Left colon (tissue), 2 donors: ENCODE measurements at places on chromosomes 4 and X.
A peak's percentile ranks its signal among the peaks of the same experiment; 100 is the strongest.

DNA sequence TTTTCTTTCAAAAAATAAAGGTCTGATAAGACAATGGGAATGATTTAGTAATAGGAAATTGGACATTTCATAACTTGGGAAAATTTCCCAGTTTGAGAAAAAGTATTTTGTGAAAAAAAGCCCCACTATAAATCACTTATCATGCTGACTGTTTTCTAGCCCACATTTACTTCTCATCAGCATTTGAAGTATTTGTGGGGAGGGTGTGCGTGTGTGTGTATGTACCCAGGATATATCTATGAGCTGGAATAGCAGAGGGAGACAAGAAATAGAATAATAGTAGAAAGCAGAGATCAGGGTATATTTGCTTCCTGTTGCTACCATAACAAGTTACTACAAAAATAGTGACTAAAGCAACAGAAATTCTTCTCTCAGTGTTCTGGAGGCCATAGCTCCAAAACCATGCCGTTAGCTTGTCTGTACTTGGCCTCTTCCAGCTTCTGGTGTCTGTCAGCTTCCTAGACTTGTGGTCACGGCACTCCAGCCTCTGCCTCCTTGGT is 139.8 kb downstream of the PTTG2 start:
- DNase-seq, result no peak

DNA sequence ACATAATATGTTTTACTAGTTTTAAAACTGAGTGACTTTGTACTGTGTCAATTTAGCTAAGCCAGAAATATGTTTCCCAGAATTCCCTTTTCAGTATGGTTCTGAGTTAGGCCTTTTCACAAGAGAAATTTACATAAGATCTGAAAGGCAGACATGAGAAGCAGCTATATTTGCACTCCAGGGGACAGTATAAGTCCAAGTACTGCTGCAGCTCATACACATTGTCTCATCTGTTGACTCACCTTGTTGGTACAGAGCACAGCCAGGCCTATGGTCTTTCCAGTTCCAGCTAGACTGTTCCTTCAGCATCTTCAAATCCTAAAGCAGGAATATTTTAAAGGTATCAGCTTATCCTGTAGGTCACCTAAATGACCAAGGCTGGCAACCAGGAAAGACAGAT is 53.5 kb downstream of the BMP3 start:
- DNase-seq, result no peak

DNA sequence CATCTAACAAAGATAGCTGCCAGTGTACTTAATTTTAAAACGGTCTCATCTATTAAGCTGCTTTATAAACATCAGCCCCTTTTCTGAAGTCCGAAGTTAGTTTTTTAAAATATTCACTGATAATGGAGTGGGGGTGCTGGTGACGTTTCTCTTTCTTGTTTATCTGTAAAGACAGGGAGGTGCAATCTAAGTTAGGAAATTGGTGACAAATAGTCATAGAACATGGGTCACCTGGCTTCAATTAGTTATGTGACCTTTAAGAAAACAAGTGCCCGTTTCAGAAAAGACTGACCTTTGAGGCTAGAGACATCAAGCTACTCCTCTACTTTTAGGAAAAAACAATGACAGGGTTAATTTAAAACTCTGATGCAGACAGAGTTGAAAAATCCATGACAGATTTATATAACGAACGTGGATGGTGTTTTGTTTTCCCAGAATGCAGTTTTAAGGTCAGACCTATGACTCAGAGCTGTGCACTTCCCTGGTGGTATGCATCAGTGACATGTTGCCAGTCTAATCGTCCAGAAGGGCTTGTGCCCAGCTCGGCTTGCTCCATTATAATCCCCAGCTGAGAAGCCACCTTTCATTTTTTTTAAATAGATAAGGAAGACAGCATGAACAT is 38.2 kb downstream of the FHL1 start:
- no peak for DNase-seq

GRCh38 chrX:46561824-46562657 is 11.5 kb upstream of the CHST7 start:
- DNase-seq, result no peak

- DNase-seq, result no peak
Observed at GRCh38 chr4:147136310-147136709, 190.6 kb upstream of the TTC29 start.

DNA sequence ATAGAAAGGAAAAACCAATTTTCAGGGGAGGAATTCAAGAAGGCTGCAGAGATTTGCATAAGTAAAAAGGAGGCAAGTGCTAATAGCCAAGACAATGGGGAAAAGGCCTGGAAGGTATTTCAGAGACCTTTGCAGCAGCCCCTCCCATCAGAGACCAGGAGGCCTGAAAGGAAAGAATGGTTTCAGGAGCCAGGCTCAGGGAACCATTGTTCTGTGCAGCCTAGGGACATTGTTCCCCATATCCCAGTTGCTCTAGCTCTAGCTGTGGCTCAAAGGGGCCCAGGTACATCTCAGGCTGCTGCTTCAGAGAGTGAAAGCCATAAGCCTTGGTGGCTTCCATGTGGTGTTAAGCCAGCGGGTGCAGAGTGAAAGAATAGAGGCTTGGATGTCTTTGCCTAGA is 24.0 kb downstream of the NAP1L3 start:
- no peak for DNase-seq

DNA sequence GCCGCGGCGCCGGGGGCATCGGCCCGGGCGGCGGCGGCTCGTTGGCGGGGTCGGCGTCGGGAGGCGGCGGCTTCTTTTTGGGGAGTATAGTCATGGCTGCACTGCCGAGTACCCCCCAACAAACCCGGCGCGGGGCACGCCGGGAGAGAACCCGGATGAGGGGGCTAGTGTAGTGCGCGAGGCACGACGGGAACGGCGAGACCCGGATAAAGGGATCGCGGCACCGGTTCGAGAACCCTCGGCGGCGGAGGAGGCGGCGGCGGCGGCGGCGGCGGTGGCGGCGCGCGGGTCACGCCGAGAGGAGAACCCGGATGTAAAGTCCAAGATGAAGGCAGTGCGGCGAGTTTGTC is at the start of gene OTUD5:
Gene OTUD5 (minus strand): TSS at position 131 of the 350 bp plus-strand sequence. CDS start 37 bp downstream, at position 94.
- DNase-seq, result no peak

DNA sequence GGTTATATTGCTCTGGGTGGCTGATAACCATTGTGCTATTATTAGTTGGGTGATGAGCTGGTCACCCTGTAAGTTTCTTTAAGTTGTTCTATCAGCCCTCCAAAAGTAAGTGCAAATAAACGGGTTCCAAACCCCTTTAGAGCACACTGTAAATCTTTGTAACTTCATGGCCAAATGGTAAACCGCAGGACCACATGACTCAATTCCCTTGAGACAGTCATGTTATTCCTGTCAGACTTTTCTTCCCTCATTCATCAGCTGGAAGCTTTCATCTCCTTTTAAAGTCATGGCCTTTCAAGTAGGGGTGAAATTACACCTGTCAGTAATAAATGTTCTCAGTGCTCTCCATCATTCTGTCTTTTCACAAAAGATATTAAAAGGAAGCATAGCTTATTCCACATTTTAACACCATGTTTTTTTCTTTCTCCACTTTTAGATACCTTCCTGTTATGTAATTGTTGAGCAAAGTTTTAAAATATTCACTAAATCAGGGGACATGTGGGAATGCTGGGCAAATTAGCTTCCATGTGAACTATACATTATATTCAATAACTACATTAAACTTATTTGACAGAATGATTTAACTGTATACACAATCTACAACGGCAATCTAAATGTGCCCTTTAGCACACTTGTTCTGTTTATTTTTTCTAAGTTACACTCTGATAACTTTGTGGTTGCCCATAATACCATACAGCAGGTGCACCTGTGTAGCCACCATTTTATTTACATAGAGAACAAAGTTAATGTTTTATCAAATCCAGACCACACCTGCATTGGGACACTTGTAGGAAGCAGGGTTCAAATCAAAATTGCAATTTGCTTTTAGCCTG is 275.5 kb downstream of the CFAP299 start:
- peak; percentile 28 for DNase-seq

DNA sequence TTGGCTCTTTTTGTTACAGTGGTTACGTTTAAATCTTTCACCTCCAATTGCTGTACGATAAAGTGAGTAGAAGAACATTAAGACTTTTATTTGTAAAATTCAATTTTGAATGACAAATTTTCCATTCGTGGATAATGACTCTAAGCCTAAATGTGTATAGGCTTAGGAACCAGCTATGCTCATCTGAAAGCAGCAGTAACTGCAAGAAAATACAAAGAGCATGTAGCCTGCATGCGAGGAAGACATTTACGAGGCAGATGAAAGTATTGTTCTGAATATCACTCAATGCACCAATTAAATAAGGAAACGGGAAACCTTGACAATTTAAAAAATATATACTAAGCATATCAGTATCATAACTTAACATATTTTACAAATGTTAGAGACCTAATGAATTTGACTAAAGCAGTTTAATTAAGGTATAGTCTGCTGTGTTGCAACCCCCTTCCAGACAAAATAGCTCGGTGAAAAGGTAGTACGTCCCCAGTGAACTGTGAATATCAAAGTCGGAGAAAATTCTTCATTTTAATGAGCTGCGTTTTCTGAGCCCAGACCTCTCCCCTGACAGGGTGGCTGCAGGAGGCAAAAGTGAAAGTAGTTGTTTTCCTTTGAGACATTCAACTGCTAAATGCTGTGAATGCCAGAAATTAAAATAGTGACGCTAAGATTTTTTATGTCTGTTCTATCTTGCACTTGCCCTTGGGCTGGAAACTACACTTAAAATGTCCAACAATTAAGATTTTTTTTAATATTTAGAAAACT is 1236.5 kb upstream of the TENM3 start:
- DNase-seq, result no peak

GRCh38 chr4:137474711-137475301 is 57.5 kb downstream of the PCDH18 start:
- DNase-seq, result no peak

GRCh38 chr4:123674762-123675465 is 278.3 kb downstream of the SPRY1 start:
- no peak for DNase-seq

GRCh38 chr4:142846108-142846728 is at the start of gene INPP4B:
TSS of gene INPP4B (minus strand) at chr4:142846301.
- peak; percentile 46 for DNase-seq

DNA sequence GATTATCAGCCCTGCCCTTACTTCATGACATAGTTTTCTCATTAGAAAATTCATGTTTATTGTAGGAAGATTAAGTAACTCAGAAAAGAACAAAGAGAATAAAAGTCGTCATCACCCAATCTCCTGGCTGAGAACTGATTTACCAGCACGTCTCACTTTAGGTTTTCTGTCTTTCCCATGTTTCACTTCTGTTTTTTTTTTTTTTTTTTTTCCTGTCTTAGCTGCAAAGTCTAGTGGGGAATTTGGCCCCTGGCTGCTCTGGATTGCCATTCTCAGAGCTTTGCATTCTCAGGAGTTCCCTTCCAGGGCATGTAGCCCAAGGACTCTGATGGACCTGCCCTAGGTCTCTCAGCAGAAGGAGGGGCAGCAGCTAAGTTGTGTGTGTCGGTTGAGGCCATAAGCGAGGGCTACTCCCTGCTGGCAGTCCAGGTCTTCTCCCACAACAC is 57.8 kb downstream of the TMEM131L start:
- DNase-seq, result no peak

DNA sequence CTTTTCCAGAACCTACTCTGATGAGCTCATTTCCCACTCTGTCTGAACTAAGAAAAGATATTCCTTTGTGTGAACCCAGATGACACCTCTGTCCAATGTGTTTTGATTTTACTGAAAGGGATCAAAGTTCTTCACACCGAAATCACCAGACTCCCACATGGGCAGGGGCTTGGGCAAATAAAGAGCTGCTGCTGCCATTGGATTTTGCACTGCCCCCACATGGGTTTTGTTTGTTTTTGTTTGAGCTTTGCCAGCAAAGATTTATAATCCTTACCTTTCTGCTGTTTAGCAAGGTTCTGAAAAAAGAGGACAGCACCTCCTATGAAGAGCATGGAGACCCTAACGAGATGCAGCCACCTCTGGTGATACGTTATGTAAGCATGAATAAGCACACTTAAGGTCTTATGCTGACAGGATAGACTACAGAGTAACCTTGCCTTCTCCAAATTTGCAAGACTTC is 44.3 kb downstream of the HSD17B13 start:
- DNase-seq, result no peak

DNA sequence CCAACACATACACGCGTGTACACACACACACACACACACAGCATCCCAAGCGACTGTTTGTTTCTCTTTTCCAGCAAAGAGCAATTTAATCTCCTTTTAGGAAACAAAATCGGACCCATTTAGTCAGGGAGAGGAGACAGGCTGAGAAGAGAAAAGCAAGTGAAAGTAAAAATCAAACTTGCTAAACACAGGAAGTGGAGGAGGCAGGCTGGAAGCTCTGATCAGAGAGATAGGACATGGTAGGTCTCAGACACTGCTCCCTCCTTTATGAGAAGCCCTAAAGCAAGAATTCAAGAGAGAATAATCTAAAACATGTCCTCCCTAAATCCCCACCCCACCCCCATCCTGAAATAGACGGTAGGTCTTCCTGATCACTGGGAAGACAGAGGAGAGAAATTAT is 62.3 kb downstream of the GPC3 start:
- DNase-seq, result no peak

DNA sequence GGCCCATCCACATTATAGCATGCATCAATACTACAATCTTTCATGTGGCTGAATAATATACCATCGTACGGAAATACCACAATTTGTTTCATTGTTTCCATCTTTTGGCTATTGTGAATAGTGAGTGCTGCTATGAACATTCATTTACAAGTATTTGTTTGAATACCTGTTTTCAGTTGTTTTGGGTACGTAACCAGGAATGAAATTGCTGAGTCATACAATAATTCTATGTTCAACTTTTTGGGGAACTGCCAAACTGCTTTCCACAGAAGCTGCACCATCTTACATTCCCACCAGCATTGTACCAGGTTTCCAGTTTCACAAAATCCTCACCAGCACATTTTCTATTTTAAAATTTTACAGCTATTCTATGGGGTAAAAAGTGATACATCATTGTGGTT is 28.5 kb upstream of the MANBA start:
- no peak for DNase-seq

GRCh38 chr4:153022241-153022715 is 86.2 kb downstream of the FHDC1 start:
- peak; percentile 32 for DNase-seq

DNA sequence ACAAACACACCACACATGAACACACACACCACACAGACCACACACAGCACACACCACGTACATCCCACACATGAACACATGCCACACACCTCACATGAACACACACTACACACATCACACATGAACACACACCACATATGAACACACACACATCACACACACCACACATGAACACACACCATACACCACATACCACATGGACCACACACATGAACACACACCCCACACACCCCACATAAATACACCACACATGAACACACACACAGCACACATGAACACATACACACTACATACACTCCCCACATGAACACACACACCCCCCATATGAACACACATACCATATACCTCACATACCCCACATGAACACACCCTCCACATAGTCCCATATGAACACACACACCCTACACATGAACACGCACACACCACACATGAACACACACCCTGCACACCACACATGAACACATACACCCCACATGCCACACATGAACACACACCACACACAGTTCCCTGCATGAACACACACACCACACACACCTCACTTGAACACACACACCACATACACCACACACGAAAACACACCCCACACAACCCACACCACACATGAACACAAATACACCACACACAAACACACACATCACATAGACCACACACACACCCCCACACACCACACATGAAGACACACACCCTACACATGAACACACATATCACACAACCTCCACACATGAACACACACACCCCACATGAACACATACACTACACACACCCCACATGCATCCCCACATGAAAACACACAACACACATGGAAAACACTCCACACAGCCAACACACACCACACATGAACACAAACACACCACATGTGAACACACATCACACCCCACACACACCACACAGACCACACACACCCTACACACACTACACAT is 18.3 kb downstream of the PNMA6E start:
- no peak for DNase-seq
